Activated T-helper 1 cell treated with anti-CD3 and anti-CD28 coated beads, Interleukin-12 subunit alpha, Interleukin-12 subunit beta, Interleukin-2, Interleukin-4 antibody, amounts not matched to agents 30 ng/mL and 10 ng/mL and 1 ng/mL, durations not matched to agents 14 hours and 24 hours and 36 hours (primary cell): ENCODE measurements at places on chromosomes 4 and X. TPM values are rescaled to one million over a fixed set of nuclear protein-coding genes. Genes with fewer than 3 reads are reported as not detected.

Gene NXF2
- not detected in 2 replicates for total RNA-seq

GRCh38 chr4:2484993-2485392 is 16.1 kb downstream of the RNF4 start:
- DNase-seq, result peak; percentile 59

GRCh38 chrX:106599411-106599810 is 12.4 kb upstream of the RADX start:
- no peak for DNase-seq

Gene AGA
- 16.0 and 16.3 TPM in 2 replicates for total RNA-seq

DNA sequence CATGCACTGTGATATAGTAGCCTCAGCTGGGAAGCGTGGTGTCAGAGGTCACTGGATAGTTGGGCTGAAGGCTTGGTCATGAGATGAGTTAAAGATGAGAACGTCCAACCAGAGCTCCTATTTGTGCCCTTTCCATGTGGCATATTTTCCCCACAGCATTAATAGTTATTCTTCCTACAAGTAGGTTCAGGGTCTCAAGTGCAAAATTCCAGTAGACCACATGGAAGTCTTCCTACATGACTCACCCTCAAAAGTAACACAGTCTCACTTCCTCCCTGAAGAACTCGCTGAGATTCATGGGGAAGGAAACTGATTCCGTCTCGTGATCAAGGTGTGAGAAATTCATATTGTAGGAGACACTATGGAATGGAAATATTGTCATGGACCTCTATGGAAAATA is 1212.5 kb upstream of the PRKX start:
- no peak for DNase-seq

DNA sequence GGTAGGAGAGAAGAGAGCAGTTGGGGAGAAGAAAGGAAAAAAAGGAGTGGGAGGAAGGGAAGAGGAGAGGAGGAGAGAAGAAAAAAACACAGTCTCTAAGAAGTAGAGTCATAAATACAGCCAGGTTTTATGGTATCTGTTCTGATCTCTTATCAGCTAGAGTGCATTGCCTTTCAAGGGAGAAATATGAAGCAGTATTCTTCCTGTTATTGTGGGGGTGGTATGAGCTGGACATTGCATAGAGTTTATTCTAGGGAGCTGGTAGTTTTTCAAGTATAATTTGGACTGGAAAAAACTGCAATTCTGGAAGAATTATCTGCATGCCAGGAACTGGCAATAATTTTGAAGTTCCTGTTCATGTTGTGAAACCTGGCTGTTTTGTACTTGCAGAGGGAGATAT is 54.9 kb upstream of the TAB3 start:
- DNase-seq, result no peak

- DNase-seq, result no peak
Measured at GRCh38 chrX:135346975-135347374, 37.7 kb downstream of the ETDC start.

DNA sequence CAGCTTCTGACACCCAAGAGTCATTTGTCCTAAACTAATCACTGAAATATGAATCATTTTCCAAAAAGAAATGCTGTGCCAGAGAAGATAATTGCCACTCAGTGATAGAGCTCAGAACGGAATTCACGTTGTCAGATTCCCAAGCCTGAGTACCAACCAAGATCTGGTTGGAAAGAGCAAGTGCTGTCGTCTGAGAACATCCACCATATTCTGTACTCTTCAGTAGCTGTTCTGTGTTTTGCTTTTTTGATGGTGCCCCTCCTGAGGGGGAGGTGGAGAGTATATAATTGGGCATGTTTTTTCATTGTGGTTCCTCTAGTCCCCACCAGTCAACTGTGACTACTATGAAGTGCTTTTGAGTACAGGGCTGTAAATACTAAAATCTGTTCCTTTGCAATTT is 13.2 kb downstream of the RUFY3 start:
- no peak for DNase-seq
